Stimulated activated CD4-positive, alpha-beta T cell treated with anti-CD3 and anti-CD28 coated beads, Interleukin-12 subunit alpha, Interleukin-12 subunit beta, amount 100 ng/mL, for 24 hours (primary cell): ENCODE measurements at places on chromosomes 6 and 20.

GRCh38 chr6:14079971-14080370 is 37.6 kb upstream of the CD83 start:
- DNase-seq, result no peak

- no peak for DNase-seq
These were observed 157.6 kb downstream of the HIVEP2 start for GRCh38 chr6:142787422-142787821.

GRCh38 chr6:136826216-136826615 is 3.8 kb downstream of the PEX7 start:
- DNase-seq, result no peak

- DNase-seq, result no peak
These were observed 134.3 kb downstream of the ANKRD60 start for GRCh38 chr20:58094160-58094559.

- no peak for DNase-seq
These were observed 60.5 kb downstream of the HS3ST5 start for GRCh38 chr6:114282292-114282691.

GRCh38 chr6:96795481-96795880 is 41.8 kb downstream of the GPR63 start:
- DNase-seq, result no peak

GRCh38 chr6:147506704-147507114 is 1.8 kb upstream of the SAMD5 start:
- peak; percentile 16 for DNase-seq

DNA sequence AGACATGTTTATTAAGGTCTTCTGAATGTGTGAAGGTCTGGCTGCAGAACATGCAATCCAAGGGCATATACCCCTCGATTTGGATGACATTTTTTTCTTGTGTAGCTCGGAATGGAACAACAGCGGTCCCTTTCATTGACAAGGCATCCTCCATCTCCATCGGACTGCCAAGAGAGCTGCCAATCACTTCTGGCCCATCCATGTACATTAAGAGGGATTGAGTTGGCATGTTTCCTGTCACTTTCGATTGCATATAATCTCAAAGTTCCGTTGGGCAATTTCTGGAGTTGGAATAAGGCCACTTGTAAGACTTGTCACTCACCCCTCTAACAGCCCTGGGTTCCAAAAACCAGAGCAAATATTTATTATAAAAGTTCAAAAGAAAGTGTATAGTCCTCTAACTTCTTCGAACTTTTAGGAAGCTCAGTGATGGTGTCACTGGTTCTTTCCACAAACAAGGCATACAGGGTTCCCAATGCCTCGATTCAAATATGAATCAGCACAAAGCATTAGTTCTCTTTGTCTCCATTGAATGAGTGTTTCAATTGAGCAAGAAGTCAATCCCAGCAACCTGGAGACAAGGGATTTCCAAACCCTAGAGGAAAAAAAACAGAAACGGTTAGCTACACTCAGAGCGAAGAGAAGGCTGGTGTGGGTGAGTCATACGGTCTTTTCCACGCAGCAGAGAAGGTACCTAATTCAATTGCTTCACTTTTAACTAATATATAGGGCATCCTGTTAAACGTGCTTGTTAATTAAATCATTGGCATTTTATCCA is 10.9 kb downstream of the ZNF217 start:
- DNase-seq, result no peak

GRCh38 chr6:52381249-52381648 is 19.3 kb downstream of the PAQR8 start:
- DNase-seq, result no peak

- DNase-seq, result no peak
These were observed 126.8 kb downstream of the GRM4 start for GRCh38 chr6:34018961-34019606.

DNA sequence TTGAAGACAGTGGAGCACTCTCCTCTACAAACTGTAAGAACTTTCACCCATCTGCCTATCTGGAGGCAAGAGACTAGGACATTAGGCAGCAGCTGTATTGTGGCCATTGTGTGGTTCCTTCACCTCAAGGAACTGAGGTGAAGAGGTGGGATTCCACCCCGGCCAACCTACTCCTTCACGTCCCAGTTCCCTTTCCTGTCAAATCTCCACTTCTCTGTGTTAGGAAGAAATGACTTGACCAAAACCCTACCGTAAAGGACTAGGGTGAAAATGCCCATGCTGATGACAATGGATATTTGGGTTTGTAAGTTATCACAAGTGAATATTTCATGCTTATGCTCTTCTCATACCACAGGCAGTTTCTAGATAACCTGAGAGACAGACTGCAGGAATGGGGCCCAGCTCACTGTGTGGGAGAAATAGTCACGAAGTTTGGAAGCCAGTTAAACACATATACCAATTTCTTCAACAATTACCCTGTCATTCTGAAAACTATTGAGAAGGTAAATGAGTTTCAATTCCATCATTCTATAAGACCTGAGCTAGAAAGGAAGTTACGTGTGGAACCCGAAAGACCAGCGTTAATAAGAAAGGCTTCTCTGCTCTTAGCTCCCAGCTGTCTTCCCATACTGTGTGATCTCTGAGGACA is 86.6 kb downstream of the ECT2L start:
- no peak for DNase-seq

DNA sequence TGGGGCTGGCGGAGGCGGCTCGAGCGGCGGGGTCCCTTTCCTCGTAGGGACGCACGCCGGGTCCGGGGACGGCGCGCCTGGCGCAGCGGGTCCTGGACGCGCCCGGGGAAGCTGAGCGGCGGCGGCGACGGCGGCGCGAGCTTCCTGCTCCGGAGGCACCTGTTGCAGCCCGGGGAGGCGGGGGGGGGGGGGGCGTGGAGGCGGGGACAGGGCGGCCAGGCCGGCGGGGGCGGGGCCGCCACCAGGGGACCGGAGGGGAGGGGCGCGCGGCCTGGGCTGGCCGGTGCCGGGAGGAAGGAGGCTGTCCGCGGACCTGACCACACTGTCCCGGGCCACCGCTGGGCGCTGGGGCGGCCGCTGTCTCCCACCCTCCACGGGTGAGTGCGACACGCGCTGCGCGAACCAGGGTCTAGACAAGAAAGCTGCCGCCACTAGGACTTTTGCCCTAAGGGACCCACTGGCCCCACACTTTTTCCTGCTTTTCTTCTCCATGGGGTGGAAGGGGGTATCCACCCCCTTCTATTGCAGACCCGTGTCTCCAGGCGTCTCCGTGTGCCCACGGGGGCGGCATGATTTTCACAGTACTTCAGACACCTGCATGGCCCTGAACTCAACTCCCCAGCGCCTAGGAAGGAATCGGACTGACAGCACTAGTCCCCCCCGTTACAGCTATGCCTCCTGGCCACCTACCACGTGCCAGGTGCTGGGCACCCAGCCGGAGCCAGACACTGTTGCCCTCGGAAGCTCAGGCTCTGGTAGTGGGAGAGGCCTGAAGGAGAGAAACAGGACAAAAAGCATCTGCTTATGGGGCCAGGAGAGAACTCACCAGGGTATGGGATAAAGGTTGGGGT is at the start of gene NFATC2:
Gene NFATC2 (minus strand): TSS at position 149 of the 851 bp plus-strand sequence. CDS start 220 bp downstream, outside the sequence.
- DNase-seq, result no peak

DNA sequence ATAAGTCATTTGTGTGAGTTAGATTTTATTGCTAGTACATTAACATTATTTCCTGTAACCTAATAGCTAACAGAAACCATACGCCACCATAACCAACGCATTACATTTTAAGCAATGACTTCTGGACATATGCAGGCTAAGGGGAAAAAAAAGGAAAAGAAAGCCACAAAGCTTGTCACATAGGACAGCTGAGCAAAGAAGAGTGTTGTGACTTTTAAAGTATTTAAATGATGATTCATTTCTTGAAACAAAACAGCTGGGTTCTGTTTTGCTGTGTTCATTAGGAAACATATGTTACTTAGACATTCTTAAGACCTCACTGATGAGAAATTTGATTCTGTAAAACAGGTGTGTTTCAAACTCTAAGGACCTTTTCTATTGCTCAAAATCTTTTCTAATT is 171.4 kb downstream of the COL9A1 start:
- no peak for DNase-seq

- no peak for DNase-seq
These were observed 84.3 kb downstream of the PFDN4 start for GRCh38 chr20:54292185-54292584.

- DNase-seq, result no peak
These were observed 47.0 kb downstream of the CARMIL1 start for GRCh38 chr6:25326126-25326525.

GRCh38 chr20:53870426-53871315 is 199.7 kb downstream of the BCAS1 start:
- no peak for DNase-seq

GRCh38 chr6:144855812-144856531 is 570.8 kb downstream of the UTRN start:
- DNase-seq, result no peak

- no peak for DNase-seq
These were observed 8.1 kb downstream of the ANKS1A start for GRCh38 chr6:34897130-34897529.

DNA sequence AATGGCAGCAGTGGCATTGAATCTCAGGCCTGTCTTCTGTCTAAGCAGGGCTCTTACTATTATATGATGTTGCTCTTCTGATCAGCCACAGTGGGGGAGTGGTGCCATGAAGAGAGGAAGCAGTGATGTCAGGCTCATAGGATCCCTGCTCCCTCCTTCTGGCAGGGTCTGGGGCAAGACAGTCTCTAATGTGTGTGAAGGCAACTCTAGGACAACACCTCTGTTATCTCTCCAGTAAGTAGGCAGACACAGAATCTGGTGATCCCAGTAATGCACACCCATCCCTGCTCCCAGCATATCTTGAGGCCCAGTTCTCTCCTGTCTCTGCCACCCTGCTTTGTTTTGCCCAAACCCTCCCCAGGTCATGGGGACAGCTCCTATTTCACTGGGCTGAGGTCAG is 8.8 kb downstream of the C20orf202 start:
- no peak for DNase-seq

GRCh38 chr20:35994994-35995453 is 26.6 kb downstream of the CNBD2 start:
- DNase-seq, result peak; percentile 77

GRCh38 chr6:87870556-87870955 is 168.5 kb upstream of the AKIRIN2 start:
- DNase-seq, result no peak

DNA sequence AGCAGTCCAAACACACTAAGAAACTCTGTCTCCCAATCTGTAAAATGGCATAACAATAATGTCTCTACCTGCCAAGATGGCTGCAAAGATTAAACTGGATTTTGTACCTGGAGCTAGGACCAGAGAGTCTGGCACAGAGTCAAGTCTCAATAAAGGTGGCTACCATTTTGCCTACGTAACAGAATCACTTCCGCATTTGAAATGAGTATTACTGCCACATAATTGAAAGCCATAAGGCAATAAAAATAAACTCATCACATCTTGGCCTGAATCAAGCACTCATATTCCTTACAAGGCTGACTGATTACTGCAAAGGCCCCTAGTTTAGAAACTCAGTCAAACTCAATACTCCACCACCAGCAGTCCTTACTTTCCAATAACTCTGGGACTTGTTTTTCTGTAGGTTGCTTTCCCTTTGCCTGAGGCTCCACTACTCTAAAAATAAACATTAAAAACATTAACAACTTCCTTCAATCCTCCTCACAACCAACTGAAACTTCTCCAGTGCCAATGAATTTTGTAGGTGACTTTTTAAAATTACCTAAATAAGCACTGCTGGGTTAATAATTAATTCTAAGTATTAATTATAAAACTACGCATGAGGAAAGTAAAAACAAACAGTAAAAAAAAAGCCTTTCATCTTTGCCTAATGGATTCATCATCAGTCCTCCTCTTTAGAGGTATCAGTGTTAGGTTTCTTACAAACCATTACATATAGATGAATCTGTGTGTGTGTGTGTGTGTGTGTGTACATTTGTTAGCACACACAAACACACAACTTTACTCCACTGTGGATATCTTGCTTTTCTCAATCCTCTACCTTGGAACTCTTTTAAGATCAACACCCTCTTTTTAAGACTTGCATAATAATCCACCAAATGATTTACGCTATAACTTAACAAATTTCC is 3.7 kb downstream of the KIF16B start:
- DNase-seq, result no peak

DNA sequence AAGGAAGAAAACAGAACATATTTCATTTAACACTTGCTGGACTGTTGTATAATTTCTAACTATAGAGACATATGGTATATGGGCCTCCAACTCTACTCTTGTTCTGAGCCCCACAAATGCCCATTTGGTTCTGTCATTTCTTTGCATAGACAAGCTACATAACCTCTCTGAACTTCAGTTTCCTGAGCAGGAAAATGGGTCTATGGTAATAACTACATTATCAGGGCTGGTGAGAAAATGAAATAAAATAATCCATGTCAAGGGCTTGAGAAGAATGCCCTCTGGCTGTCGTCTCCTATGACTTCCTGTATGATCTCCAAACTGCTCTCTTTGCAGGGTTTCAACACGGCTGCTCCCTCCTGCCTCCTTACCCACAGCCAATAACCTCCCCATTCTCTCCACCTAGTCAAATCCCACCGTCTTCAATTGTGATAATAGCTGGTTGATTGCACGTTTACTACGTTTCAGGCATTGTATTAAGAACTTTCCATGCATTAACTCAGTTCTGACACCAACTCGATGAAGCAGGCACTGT is 12.0 kb downstream of the ZCCHC3 start:
- no peak for DNase-seq

GRCh38 chr20:41848180-41848579 is 230.0 kb upstream of the CHD6 start:
- no peak for DNase-seq

- no peak for DNase-seq
These were observed 40.0 kb downstream of the EFCAB8 start for GRCh38 chr20:32898729-32899128.

DNA sequence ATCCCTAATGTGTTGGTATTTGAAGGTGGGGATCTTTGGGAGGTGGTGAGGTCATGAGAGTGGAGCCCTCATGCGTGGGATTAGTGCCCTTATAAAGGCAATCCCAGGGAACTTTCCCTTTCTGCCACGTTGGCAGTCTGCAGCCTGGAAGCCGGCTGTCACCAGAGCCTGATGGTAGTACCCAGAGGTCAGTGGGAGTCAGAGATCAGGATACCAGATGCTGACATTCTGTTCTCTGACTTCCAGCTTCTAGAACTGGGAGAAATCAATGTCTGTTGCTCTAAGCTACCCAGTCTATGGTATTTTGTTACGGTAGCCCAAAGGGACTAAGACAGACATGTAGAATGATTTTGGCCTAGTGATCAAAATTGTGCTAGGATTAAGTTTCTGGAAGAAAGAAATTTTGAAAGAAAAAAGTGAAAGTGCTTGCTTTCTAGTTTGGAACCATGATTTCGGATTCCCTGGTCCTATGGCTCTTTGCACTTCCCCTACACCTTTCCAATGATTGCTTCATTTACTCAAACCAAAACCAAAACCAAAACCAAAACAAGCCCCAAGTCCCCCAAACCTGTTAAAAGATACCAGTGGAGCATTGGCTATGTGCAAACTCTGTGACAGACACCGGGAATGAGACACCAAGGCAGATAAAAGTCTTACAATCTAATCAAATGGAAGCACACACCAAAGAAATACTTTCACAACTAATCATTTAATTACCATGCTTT is 173.7 kb upstream of the ZNF217 start:
- DNase-seq, result no peak
